ENCODE measurements at places on chromosomes 6 and 20. TPM values are rescaled to one million over a fixed set of nuclear protein-coding genes. Genes with fewer than 3 reads are reported as not detected.

The HLA-DRA gene
- total RNA-seq: 2,785 TPM

DNA sequence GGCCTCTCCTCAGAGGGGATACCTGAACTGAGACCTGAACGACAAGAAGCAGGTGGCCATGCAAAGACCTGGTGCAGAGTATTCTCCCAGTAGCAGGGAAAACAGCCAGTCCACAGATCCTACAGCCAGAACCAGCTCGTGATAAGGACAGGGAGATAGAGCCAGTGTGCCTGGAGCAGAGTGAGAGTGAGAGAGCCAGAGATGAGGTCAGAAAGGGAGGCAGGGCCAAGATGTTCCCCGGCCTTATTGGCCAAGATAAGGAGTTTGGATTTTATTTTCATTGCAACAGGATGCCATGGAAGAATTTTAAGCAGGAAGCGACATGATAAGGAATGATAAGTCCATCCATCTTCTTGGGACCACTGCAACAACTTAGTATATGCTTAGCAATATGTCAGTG, 111.8 kb downstream of the UBE3D start:
- H3K4me1 ChIP-seq: peaks cover 7% of the 10 kb centered on the region
- no peaks in the 10 kb centered on the region for H3K27me3 ChIP-seq
- no peak for DNase-seq
- H3K4me3 ChIP-seq: no peak overlapping the region
- H3K36me3 ChIP-seq: peaks cover 1% of the 10 kb centered on the region
- no peak overlapping the region for H3K27ac ChIP-seq

The LST1 gene
- total RNA-seq: 9.5 TPM

GRCh38 chr20:37984018-37984785, 49.1 kb downstream of the TTI1 start:
- no peaks in the 10 kb centered on the region for H3K27me3 ChIP-seq
- no peak for DNase-seq
- no peak overlapping the region for H3K4me3 ChIP-seq
- no peak overlapping the region for H3K27ac ChIP-seq
- no peaks in the 10 kb centered on the region for H3K4me1 ChIP-seq

- no peaks in the 10 kb centered on the region for H3K27me3 ChIP-seq
- no peak for DNase-seq
- no peak overlapping the region for H3K4me3 ChIP-seq
These were observed 476.8 kb downstream of the EPHA7 start for GRCh38 chr6:92942549-92942948.
